ENCODE measurements at places on chromosomes 12 and 14. TPM values are rescaled to one million over a fixed set of nuclear protein-coding genes. Genes with fewer than 3 reads are reported as not detected.

The OTOGL gene
- total RNA-seq, result 0.09 TPM

The FGF23 gene
- not detected for total RNA-seq

The KRT6B gene
- total RNA-seq, result not detected

The SLIRP gene
- 71.1 TPM for total RNA-seq

The RPS6KA5 gene
- 8.0 TPM for total RNA-seq

DNA sequence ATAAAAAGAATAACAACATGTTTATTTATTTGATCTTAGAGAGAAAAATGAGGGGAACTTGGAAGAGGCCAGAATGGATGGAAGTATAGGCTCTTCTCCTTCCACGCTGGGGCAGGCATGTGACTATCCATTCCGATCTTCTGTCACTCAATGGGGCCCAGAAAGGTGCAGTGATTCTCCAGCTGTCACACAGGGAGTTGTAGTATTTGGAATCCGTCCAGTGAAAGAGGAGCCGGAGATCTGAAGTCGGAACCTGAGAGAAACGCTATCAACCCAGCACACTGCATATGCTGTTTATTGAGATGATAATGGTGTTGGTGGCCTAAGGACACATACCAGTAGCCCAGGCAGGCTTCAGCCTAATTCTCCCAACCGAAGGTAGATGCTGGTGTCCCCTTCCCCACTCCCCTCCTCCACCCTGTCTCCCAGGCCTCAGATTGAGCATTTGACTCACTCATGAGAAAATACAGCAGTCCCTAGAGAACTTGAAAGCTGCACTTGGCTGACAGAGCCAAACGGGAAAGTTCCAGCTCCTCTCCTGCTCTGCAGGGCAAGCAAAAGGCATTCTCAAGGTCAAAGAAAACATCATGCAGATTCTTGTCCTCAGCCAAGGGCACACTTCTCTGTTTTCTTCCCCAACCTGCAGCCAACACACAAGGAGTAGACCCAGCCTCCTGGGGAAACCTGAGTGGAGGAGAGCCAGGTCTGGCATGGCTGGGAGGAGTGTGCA lies 100.4 kb downstream of the IRF2BPL start:
- H3K4me1 ChIP-seq, result peaks cover 14% of the 10 kb centered on the region
- H3K27me3 ChIP-seq, result no peaks in the 10 kb centered on the region
- no peak overlapping the region for H3K27ac ChIP-seq
- no peak overlapping the region for H3K4me3 ChIP-seq
- H3K36me3 ChIP-seq, result no peaks in the 10 kb centered on the region

DNA sequence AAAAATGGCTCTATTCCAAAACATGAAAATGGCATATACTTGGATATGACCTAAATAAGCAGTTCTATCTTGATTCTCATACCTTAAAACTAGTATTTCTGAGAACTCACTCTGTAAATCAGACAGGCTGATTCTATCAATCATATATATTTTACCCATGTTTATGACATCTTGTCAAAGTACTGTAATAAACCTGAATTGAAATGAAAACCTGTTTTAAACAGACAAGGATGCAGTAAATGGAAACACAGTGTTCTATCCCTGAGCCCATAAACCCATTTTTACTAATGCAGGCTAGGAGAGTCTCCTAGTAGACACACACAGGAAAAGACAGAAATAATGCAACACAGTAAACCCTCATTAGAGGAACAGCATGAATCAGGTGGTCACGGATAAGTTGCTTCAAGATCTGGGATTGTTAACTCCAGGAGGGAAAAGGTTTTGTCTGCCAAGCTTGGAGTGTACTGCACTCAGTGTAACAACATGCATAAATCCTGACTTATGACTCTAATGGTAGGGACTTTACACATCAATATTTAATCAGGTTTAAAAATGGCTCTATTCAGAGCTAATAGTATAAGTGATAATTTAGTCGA lies 93.6 kb upstream of the CPNE8 start:
- no peaks in the 10 kb centered on the region for H3K36me3 ChIP-seq
- no peak for DNase-seq
- no peaks in the 10 kb centered on the region for H3K4me1 ChIP-seq
- H3K27me3 ChIP-seq, result no peaks in the 10 kb centered on the region
- no peak overlapping the region for H3K4me3 ChIP-seq

DNA sequence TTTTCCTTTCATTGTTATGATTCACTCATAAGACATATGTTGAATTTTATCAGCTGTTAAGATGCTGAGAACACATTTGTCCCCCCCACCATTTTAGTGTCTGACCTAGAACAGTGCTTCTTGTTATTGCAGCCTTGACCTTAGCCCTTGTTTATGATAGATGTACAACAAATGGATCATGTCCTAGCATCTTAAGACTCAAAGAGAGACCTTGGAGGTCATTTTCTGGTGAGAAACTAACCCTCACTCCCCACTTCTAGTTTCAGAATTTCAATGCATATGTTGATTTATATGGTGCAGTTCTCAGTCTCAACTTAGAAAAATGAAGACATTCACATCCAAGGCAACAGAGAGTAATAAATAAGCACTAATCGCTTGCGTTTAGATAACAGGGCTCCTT lies 391.2 kb downstream of the AEBP2 start:
- H3K27me3 ChIP-seq, result no peaks in the 10 kb centered on the region
- no peak for DNase-seq
- no peaks in the 10 kb centered on the region for H3K4me1 ChIP-seq
- H3K36me3 ChIP-seq, result no peaks in the 10 kb centered on the region
- no peak overlapping the region for H3K4me3 ChIP-seq
- no peak overlapping the region for H3K27ac ChIP-seq

DNA sequence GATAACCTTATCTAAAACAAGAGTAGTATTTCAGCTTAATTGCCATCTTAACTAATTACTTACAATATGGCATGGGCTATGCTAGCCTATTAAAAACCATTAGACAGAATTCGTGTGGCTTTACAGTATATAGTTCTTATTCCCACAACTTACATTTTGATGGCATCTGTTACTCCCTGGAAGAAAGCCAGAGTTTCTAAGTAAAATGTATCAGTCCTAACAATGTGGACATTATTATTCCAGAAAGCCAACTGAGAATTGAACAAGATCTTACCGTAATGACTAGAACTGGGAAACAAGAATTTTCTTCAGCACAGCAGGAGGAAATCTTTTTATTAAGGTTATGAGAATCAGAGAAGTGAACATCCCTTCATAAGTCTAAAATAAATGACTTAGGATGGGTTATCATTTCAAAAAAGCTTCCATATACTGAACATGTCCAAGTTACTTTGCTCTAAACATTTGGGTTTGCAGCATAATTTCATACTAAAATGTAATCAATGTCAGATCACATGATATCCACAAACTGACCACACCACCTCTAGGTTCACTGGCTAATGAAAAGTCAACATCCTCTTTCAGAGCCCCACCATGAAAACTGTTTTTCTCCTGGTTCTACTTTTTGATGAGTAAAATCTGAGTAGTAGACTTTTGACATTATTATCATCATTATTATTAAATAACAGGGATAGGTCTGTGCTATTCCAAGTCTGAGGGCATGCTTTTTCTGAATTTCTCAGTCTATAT lies 179.7 kb downstream of the SSPN start:
- no peak overlapping the region for H3K27ac ChIP-seq
- H3K4me1 ChIP-seq, result peaks cover 5% of the 10 kb centered on the region
- no peaks in the 10 kb centered on the region for H3K27me3 ChIP-seq
- DNase-seq, result no peak

DNA sequence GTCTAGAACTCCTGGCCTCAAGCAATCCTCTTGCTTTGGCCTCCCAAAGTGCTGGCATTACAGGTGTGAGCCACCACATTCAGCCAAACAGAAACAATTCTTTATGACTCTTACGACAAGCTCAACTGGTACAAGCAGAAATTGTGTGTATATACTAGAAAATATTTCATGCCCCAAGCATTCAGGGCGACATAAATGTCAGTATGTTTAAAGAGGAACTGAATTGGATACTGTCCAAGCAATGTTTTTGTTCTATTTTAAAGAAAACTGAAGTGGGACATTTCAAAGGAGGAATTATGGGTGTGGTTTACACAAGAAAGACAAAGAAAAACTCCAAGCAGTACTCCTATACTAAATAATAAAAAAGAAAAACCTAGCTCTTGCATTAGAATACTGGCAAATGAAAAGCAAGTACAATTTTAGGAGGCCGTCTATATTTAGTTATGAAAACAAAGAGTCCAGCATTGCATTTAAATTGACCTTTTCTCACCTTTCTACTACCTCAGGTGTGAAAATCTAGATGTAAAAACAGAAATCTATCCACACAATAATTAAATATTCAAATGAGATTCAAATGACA lies 48.9 kb downstream of the PPP1R12A start:
- H3K36me3 ChIP-seq, result no peaks in the 10 kb centered on the region
- H3K27me3 ChIP-seq, result no peaks in the 10 kb centered on the region
- no peak overlapping the region for H3K27ac ChIP-seq
- no peak for DNase-seq
- peaks cover 40% of the 10 kb centered on the region for H3K4me1 ChIP-seq
- H3K4me3 ChIP-seq, result no peak overlapping the region

DNA sequence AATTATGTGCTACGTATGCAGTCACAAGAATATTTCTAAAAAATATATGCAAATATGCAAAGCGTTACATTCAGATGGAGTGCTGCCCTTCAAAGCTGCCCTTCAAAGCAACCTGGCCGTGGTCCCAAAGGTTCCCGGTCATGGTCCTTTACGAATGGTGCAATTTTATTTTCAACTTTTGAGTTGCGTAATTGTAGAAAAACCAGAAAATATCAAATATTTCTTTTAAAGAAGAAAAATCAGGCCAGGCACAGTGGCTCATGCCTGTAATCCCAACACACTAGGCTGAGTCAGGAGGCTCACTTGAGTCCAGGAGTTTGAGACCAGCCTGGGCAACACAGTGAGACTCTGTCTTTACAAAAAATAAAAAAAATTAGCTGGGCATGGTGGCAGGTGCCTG lies 21.4 kb downstream of the CLSTN3 start:
- H3K36me3 ChIP-seq, result peaks cover 22% of the 10 kb centered on the region
- DNase-seq, result no peak
- no peak overlapping the region for H3K4me3 ChIP-seq
- peaks cover 6% of the 10 kb centered on the region for H3K4me1 ChIP-seq
- H3K27ac ChIP-seq, result peak overlapping the region; percentile 58

DNA sequence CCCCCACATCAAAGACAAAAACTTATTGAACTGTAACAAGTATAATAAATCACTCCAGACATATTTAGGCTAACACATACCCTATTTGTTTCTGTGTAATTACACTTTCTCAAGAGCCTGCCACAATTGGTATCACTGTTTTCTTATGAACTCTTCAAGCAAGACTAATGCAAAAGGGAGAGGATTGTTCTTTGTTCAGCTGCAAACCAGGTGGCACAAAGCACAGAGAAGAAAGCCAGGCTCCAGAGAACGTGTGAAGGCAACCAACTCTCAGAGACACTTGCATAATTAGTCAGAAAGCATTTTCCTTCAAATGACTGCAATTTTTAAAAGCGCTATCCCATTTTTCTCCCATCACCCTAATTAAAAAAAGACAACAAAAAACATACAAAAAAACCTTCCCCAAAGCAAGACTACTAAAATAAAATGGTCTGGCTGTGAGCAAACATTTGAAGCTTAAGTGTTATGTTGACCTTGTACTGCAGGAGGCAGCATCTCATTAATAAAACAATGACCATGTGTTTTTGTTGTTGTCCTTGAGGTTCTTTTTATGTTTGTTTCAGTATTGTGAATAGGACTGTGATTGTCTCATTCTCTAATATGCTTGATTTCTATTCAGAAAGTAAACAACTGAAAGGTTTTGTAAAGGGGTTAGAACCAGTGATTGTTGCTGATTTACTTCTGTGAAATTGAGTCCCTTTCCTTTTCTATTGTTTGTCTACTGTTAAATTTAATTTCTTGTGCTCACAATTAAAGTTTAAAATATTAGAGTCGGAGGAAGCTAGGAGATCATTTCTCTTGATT lies 452.7 kb upstream of the PDE3A start:
- no peaks in the 10 kb centered on the region for H3K36me3 ChIP-seq
- H3K27ac ChIP-seq, result no peak overlapping the region
- H3K27me3 ChIP-seq, result no peaks in the 10 kb centered on the region
- no peak overlapping the region for H3K4me3 ChIP-seq

- peak; percentile 82 for DNase-seq
- no peak overlapping the region for H3K4me3 ChIP-seq
- peaks cover 16% of the 10 kb centered on the region for H3K4me1 ChIP-seq
Observed at GRCh38 chr12:122862872-122863701, 27.8 kb downstream of the HIP1R start.

- no peak overlapping the region for H3K27ac ChIP-seq
- H3K27me3 ChIP-seq, result no peaks in the 10 kb centered on the region
- no peak for DNase-seq
- no peaks in the 10 kb centered on the region for H3K4me1 ChIP-seq
Observed at GRCh38 chr12:13307143-13307816, 110.8 kb downstream of the EMP1 start.

GRCh38 chr14:68139431-68140075 lies 320.0 kb downstream of the RAD51B start:
- no peak overlapping the region for H3K4me3 ChIP-seq
- peaks cover 29% of the 10 kb centered on the region for H3K4me1 ChIP-seq
- H3K27ac ChIP-seq, result peak overlapping the region; percentile 70
- DNase-seq, result no peak
- H3K36me3 ChIP-seq, result no peaks in the 10 kb centered on the region

DNA sequence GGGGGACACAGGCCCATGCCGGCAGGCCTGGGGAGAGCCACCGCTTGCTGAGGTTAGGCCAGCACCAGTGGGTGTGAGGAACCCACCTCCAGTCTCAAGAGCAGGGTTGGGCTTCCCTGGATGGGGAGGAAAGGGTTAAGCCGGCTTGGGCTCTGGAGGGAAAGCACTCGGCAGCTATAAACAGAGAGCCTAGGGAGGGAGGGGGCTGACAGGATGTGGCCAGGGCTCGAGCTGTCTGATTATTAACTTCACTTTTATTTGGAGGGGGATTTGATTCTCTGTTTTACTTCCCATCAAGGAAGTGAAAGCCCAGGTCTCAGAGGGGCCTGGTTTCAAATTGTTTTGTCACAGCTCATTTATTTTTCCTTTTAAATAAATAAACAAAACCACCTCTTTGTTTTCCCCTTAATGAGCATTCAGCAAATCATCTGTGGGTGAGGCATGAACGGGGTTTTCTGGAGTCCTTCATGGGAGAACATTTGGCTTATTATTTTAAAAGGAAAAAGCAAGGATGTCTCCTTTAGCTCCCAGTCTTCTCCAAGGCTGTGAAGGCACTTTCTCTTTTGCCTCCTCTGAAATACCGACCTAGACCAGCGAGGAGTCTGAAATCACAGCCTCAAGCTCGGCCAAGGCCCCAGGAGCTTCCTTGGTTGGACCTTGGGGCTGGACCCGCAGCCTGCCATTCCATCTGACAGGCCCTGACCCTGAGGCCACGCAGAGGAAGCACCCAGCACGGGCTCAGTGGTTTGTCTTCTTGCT lies 21.9 kb upstream of the ZFP36L1 start:
- H3K27ac ChIP-seq, result peak overlapping the region; percentile 100
- H3K4me3 ChIP-seq, result peak overlapping the region; percentile 20
- H3K27me3 ChIP-seq, result no peaks in the 10 kb centered on the region
- no peak for DNase-seq
- no peaks in the 10 kb centered on the region for H3K36me3 ChIP-seq
- H3K4me1 ChIP-seq, result peaks cover 53% of the 10 kb centered on the region
